ENCODE measurements at places on chromosomes 5 and 9.

DNA sequence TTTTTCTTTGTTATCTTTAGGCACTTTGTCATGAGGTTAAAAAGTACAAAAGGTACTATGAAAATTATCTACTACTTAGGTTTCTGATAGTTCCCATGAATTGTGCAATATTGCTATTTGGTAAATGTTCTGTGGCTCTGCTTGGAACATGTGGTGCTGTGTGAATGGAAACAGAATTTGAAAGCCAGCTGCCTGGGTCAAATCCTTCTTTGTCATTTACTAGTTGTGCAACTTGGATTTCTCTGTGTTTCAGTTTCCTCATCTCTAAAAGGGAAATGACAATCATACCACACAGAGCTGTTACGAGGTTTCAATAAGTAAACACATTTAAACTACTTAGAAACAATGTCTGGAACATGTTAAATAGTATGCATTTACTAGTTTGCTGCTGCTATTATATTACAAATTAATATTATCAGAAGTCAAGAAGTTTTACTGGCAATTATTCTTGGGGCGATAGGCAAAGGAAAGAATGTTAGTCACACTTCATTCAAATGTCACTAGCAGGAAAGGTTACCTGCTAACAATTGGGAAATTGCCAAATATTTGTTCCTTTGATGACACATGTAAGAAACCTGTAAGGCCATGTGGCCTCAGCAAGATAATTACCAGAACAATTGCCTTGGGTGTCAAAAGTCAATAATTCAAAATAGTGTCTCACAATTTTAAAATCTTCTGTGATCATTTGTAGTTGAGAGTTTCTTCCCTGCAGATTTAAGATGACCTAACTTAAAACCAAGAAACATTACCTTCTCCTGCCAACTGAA is 184.8 kb downstream of the KIAA0825 start:
- DNase-seq: no peak

DNA sequence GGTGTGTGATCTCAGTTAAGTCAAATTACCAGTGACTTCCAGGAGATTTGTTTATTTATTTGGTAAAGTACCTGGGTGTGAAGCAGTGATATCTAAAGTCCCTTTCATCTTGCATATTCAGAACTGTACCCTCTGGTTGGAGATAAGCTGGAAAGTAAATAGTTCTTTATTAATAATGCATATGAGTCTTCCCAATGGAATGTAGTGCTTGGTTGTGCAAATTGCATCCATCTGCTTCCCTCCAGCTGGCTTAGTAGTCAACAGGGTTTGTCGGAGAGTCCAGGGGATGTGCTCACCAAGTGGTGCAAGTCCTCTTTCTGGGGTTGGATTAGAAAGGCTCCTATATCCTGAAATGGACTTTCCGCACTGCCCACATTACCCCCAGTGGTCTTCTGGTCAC is 42.0 kb downstream of the TRPM3 start:
- DNase-seq: no peak

DNA sequence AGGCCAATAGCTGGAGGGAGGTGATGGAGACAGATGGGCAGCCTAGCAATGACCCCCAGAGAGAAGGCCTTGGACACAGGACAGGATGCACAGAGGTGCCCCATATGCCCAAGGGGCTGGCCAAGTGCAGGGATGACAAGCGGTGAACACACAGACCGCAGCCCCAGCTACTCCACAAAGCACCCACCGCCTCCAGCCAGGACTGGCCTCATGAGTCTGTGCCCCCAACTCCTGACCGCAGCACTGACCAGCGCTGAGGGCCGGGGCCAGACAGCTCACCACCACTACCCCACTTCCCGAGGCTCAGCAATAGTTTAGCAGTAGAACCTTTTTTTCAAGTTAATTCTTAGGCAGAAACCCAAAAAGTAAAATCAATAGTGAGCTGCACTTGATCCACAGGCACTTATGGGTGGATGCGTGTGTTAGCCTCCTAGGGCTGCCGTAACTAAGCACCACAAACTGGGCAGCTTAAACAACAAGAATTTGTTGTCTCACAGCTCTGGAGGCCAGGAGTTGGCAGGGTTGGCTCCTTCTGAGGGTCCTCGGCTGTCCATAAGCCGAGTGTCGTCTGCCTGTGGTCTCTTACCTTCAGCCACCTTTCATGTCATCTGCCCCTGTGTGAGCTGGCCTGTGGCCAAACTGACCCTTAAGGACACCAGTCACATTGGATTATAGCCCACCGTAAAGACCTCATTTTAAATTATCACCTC is 14.1 kb downstream of the ROR2 start:
- no peak for DNase-seq

DNA sequence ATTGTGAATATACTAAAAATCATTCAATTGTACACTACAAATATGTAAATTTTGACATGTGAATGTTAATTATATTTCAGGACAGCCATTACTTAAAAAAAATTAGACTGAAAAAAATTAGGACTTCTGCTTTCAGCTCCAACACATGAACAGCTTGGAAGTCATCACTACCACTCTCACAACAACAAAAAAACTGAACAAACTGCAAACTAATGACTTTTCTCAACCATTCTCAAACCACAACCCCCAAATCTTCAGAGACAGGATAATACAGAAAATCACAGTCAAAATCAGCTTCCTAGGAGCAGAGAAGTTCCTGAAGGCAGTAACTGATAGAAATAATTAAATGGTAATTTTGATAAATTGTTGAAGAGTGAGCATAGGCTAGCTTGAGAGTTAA is 686.4 kb downstream of the TLE1 start:
- DNase-seq: no peak

DNA sequence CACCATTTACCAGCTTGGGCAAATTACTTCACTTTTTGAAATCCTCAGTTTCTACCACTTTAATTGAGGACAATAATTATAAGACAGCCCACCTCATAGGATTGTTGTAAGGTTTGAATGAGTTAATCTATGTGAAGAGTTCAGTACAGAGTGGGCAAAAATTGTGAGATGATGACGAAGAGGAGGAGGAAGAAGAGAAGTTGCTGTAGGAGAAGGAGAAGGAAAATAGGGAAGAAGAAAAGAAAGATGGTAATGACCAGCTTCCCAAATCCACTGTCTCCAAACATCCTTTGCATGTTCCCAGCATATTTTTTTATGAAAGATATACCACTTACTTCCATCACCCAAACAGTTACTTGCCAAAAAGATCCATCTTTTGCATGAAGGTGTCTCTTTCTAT is 291.2 kb downstream of the EBF1 start:
- no peak for DNase-seq

DNA sequence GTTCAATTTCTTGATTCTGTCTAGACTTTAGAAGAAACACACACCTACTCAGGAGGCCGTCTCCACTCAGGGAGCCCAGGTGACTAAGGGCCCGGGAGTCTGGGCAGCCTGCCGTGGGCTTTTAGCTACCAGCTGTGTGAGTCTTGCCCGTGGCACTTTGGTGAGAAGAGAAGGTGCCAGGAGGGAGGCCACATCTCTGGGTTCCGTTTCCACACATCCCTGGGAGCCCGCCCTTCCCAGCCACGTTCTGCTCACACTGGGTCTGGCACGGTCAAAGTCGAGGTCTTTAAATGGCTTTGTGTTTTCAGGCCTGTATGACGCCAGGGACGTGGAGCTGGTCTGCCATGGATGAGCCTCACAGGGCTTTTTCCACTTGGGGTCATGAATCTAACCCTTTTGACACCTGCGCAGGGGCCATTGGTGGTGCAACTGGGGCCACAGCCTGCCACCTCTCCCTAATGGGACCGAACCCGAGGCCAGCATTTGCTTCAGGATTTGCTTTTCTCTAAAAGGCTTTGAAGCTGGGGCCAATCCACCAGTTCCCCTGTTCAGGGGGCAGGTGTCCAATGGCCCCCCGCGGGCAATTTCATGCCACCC is 17.2 kb upstream of the FCN2 start:
- DNase-seq: no peak

- DNase-seq: no peak
Measured at GRCh38 chr5:26519245-26519644, 519.1 kb downstream of the CDH9 start.

- no peak for DNase-seq
Measured at GRCh38 chr9:127452691-127453090, 1.4 kb downstream of the LRSAM1 start.

GRCh38 chr5:37506722-37507121 is 127.6 kb downstream of the WDR70 start:
- DNase-seq: no peak

DNA sequence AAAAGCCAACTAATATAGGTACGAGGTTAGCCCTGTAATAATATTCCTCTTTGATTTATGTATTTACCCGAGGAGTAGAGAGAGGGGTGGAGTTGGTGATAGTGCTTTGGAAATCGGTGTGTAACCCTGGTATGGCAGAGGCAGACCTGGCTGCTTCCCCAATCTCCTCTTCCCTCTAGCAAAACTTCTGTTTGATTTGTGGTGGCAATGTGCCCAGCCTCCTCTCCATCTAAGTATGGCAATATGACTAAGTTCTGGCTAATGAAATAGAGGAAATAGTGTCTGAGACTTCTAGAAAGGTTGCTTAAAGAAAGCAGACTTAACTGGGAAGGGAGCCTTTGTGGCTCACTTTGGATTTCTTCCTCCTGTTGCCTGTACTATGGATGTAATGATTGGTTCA is 491.1 kb downstream of the ENC1 start:
- no peak for DNase-seq

- no peak for DNase-seq
Measured at GRCh38 chr5:34012791-34013190, 4.9 kb upstream of the AMACR start.

Data from activated CD8-positive, alpha-beta memory T cell treated with anti-CD3 and anti-CD28 coated beads for 48 hours (primary cell).